Activated naive CD4-positive, alpha-beta T cell treated with anti-CD3 and anti-CD28 coated beads, Interleukin-2, amount 50 U/mL, for 16 hours (primary cell): ENCODE measurements at places on chromosomes 2 and 18.

DNA sequence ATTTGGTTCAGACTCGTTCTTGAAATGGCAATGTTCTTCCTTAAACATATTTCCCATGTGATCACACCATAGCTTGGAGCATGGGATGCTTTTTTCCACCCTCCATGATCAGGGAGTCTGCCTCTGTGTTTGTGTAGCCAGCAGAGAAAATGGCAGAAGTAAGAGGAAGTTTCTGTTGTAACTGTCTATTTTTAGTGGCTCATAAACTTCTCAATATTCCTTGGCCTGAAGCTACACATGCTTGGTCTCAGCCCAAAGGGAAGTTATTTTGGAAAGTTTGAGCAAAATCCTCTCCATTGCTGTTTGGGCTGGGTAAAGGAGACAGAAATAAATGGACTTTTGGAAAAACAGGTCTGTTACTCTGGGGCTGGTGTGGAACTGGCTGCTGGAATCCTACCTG, 33.4 kb upstream of the ITGA6 start:
- no peak for DNase-seq

DNA sequence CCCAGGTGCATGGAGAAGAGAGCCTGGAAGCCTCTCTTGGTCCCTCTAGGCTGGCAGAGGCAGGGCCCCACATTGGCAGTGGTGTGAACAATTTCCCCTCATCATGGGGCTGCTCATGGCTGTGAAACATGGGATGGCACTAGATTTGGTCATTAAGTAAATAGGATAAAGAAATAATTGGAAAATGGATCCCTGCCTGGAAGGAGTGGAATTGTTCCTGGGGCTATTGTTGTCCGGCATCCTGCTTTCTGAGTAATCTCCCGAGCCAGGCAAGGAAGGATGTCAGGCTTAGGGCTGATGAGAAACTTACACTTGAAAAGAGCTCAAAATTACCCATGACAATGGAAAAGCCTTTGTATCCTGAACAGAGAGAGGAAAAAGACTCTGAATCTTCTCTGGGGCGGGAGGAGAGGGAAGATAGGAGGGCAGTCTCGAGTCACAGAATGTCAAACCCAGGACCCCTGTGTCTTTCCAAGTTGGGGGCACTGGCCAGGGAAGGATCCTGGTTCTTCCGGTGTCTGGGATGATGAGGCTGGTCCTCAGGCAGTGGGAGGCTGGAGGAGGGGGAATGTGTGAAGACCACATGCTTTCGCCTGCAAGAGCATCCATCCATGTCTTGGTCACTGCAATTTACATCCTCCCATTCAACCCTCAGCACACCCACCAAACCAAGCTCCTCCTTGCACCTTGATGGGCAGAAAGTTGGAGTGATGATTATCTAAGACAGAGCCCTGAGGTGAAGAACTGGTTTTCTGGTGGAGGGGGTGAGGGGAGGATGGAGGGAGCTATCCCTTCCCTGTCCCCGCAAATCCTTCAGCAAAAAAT, 27.1 kb upstream of the STEAP3 start:
- DNase-seq, result no peak

DNA sequence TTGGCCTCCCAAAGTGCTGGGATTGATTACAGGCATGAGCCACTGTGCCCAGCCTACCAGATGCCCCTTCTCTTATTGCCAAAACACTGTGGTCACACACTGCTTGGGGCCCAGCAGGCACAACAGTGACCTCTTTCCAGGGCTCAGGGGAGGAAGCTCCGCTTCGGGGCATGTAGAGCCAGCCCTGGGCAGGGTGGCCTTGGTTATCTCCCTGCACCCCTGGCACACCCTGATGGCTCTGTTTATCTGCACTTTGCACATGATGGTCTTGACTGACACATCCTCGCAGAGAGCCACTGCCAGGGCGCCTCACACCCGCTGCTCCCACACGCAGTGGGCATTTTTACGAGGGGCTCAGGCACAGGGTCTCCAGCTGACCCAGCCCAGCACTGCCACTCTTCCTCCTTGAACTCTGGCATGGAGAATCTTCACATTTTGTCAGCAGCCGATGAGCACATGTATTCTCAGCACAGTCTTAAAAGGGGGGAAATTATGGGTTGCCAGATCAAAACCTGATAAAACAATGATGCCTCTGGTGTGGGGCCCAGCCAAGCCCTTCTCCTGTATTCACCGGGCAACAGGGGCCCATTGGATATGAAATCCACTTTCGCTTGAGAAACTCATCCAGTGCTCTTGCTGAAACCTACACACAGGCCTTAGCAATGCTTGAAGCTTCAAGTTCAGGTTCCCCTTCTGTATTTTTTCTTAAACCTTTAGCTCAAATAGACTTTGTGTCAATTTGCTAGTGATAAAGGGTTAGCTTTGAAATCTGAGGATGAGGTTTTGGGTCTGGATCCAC, 5.9 kb downstream of the GYPC start:
- DNase-seq, result no peak

DNA sequence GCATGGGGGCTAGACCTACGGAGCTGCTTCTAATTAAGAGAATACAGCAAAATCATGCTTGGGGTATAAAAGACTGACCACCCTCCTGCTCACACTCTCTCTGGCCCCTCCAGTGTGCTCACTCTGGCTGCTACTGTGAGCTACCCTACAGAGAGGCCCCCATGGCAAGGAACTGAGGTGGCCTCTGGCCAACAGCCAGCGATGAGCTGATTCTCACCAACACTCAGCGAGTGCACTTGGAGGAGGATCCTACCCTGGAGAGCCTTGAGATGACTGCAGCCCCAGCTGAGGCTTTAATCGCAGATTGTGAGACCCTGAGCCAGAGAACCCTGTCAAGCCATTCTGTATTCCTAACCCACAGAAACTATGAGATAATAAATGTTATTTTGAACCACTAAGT, 88.2 kb downstream of the GFPT1 start:
- DNase-seq, result no peak

DNA sequence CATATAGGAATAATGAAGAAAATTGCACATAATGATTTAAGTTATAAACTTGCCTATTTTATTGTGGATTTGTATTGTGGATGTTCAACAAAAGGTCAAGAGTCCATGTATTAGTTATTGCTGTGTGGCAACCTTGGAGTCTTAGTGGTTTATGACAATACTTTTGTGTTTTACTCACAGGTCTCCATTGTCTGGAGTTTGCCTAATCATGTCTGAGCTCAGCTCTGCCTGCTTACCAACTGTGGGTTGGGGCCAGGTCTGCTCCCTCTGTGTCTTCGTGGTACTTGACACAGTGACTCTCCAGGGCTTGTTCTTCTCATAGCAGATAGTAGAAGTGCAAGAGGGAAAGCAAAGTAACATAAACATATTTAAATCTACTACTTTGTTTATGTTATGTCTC, 382.5 kb downstream of the CBLN2 start:
- no peak for DNase-seq

DNA sequence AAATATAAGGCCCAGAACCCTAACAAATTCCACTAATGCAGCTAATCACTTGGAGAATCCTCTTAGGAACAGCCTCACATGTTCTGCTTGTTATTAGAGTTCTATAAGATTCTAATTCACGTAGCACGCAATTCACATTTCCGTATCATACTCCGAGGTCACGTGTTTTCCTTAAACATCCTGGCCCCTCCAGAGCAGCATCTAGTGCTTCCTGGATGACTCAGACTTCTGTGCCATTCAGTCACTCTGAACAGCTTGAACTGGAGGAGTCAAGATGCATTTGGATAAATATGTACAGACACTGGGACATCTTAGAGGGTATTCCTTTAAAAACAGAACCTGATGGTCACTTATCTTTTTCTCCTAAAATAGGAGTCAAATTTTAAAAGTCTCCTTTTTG, 156.5 kb downstream of the MYO5B start:
- DNase-seq, result no peak

- DNase-seq, result no peak
These were observed 56.5 kb downstream of the CIB4 start for GRCh38 chr2:26584656-26585055.

- no peak for DNase-seq
These were observed 1433.8 kb upstream of the SLC39A10 start for GRCh38 chr2:194223218-194223617.

- DNase-seq, result no peak
These were observed 33.9 kb upstream of the GORASP2 start for GRCh38 chr2:170895023-170895757.

- DNase-seq, result no peak
These were observed 77.7 kb upstream of the APCDD1 start for GRCh38 chr18:10376731-10377130.

DNA sequence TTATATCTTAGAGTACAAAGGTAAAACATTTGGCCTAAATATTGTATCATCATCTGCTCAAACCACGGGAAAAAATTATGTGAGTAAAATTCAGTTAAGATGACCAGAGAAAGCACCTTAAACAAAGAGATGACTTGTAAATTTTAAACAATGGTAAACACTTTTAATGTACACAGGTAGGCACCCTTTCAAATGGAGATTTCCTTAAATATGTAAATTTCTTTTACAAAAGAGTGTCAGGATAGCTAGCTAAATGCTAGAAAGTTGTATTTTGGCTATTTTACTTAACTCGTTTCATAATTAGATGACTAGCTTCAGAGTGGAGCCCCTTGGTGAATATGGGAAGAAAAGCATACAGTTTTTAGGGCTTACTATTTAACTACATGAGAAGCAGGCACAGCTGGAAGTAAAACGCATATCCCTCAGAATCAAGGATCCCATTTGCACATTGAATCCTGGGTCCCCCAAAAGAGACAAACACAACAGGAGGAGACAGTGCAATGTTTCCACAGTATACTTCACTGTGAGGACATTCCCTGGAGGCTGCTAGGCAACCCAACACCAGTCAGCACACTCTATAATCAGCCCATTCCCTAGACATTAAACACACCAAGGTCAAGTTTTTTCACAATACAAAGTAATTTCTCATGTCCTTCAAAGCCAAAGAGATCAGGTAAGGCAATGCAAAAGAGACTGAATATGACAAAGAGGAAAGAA, 1154.4 kb downstream of the DPP10 start:
- no peak for DNase-seq

GRCh38 chr2:11750917-11751316, 4.5 kb downstream of the LPIN1 start:
- no peak for DNase-seq

DNA sequence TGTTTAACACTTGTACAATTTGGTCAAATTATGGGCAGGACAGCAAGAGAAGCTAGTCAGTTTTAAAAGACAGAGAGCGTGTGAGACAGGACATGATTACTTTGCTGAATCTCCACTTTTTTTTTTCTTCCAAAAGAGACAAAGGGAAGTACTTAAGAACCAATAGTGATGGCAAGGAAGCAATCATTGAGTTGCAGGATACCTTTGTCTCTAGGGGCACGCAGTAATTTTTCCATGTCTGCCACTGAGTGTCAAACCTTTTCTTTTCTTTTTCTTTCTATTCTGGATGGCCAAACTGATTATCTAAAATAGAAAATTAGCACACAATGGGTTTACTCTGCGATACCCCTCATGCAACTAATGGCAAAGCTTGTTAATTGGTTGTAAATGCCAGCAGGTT, 533.0 kb downstream of the PLCL1 start:
- no peak for DNase-seq
